ENCODE measurements at places on chromosomes 1 and 21.

GRCh38 chr1:156949127-156949526 is 28.7 kb downstream of the LRRC71 start:
- no peak for DNase-seq

GRCh38 chr1:81312272-81312754 is 488.4 kb upstream of the ADGRL2 start:
- DNase-seq = no peak

- DNase-seq = no peak
Observed at GRCh38 chr21:39005502-39005787, 177.8 kb downstream of the PSMG1 start.

GRCh38 chr1:163471779-163472650 is 150.3 kb downstream of the NUF2 start:
- no peak for DNase-seq

DNA sequence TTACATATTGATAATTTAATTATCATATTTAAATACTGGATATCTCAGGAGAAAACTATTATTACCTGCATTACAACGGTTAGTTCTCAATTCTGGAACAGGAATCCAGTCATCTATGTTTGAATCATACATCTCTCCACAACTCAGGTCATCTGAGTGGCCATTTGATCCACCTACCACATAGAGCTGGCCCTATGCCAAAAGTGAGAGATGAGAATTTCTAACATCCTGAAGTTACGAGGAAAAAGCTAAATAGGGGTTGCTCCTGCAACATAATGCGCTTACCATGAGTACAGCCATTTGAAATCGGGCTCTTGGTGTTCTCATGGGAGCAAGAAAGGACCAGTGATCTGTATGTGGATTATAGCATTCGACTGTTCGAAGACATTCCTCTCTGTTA is 16.9 kb downstream of the IVNS1ABP start:
- no peak for DNase-seq

- DNase-seq = no peak
Observed at GRCh38 chr21:17128132-17128531, 384.7 kb upstream of the CXADR start.

DNA sequence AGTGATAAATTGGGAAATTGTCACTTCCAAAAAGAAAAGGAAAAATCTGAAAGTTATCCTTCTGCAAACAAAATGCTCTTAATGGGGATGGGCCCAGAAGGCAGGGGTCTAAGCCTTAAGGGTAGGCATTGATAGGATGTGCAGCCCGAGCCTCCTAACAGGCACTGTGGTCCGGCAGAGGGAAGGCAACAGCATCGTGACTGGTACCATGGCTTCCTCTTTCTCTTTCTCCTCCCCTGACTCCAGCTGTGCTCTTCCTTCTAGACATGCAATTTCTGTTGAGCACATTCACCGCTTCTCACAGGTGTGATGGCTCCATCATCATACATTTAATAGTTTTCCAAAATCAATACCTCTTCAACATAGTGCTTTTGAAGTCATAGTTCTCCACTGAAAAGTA is 91.5 kb downstream of the SELENOF start:
- DNase-seq = no peak

GRCh38 chr1:200535605-200536004 is 84.9 kb downstream of the KIF14 start:
- DNase-seq = peak; percentile 16

- DNase-seq = no peak
Observed at GRCh38 chr1:67754526-67754920, 69.5 kb downstream of the GADD45A start.

- peak; percentile 22 for DNase-seq
Observed at GRCh38 chr21:27772816-27773215, 805.9 kb upstream of the ADAMTS5 start.

GRCh38 chr1:34879230-34879629 is 19.7 kb upstream of the SMIM12 start:
- DNase-seq = no peak

DNA sequence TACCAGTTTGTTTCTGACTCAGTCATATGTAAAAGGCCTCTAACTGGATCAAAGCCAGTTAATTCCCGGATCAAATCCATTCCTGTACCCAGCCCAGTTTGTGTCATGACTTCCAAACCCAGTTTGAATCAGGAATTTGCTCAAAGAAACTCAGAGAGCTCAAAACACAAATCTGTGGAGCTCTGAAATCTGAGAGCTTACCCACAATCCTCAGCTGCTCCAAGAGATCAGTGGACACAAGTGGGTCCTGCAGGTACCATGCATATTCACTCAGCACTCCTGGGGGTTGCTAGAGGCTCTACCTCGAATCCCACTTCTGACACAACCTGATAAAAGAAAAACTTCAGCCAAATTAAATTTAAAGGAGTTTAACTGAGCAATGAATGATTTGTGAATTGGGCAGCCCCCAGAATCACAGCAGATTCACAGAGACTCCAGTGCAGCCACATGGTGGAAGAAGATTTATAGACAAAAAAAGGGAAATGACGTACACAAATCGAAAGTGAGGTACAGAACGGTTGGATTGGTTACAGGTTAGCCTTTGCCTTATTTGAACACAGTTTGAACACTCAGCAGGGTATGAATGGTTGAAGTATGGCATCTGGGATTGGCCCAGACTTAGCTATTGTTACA is 11.9 kb upstream of the MRPL55 start:
- DNase-seq = no peak

GRCh38 chr1:210089855-210090254 is 142.7 kb upstream of the SERTAD4 start:
- no peak for DNase-seq

DNA sequence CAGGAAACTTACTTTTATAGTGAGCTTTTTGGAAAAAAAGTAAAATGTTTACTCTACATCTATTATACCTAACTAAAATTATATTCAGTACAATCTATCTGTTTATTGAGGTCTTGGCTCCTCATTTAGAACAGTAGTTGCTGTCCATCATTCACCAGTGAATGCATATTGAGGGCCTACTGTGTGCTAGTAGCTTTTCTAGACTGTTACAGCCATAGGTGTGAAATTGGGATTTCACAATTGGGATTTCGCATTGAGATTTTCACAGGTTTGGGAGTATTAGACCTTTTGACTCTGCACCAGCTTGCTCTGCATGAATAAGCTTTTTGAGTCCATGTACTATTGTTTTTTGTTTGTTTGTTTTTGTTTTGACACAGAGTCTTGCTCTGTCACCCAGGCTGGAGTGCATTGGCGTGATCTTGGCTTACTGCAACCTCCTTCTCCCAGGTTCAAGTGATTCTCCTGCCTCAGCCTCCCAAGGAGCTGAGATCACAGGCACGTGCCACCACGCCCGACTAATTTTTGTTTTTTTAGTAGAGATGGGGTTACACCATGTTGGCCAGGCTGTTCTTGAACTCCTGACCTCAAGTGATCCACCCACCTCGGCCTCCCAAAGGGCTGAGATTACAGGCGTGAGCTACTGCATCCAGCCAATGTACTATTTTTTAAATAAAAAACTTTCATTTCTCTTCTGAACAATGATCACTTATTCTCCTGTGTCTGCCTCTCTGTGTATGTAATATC is 47.2 kb upstream of the ERRFI1 start:
- no peak for DNase-seq

DNA sequence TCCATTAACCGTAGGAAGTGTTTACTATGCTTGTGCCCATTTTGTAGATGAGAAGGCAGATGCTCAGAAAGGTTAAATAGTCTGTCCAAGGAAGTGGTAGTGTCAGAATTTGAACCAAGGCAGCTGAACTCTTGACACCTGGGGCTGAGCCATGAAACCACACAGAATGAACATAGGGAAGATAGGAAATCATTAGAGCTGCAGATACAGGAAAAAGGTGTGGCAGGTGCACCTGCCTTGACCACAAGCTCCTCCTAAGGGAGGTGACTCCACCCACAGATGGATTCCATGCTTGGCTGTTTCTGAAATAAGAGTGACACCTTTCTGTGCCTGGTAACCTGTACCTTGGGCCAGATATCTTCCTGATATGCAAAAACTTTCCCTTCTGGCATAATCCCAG is 69.9 kb upstream of the IGSF21 start:
- no peak for DNase-seq

- DNase-seq = no peak
Observed at GRCh38 chr1:52531249-52531872, 21.5 kb downstream of the TUT4 start.

DNA sequence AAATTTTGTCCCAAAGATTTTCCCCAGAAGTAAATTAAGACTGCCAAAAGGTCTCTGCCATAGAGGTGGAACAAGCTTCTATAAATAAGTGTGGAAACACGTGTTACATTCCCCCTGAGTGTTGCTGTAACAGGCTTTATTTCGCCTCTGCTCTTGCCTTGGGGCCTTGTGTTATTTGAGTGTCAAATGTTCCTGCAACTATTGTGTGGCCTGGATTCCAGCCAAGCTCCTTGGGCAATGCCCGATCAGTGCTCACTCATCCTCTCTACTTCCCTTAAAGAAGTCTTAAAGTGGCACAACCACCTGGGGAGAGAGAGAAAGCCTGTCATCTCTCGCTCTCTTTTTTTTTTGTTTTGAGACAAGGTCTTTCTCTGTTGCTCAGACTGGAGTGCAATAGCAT is 156.7 kb downstream of the NR5A2 start:
- DNase-seq = peak; percentile 53

- no peak for DNase-seq
Observed at GRCh38 chr1:107378866-107379265, 238.0 kb downstream of the NTNG1 start.

DNA sequence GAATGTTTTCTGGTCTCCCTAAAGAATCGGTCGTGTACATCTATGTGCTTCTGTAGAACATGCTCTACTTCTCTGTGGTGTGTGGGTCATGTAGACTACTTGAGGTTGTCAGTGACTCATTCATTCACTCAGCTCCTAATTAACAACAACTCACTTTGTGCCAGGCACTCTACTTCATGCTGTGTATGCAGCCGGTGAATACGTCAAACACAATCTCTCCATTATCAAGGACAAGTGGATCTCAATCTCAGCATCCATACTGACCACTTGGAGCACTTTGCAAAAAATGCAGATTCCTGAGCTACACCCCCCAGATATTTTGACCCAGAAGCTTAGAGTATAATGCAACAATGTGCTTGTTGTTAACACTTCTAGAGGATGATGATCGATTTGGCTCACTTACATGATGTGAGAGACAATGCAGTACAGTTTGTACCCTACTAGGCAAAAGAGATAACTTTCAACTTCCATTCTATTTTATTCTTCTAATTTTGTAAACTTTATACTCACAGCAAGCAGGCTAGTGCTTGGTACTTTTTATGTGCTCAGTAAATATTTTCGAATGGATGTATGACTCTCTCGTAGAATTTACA is 508.6 kb upstream of the ADAMTS5 start:
- DNase-seq = no peak

DNA sequence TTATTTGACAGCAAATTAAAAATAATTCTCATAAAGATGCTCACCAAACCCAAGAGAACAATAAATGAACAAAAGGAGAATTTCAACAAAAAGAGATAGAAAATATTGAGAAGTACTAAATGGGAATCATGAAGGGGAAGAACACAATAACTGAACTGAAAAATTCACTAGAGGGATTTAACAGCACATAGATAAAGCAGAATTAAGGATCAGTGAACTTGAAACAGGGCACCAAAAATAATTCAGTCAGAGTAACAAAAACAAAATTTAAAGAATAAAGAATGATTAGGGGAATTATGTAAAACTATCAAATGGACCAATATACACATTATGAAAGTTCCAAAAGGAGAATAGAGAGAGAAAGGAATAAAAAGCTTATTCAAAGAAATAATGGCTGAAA is 7.8 kb downstream of the ADAM30 start:
- no peak for DNase-seq

- DNase-seq = peak; percentile 36
Observed at GRCh38 chr1:64856553-64856952, 109.8 kb downstream of the JAK1 start.

- DNase-seq = no peak
Observed at GRCh38 chr21:17858747-17859146, 39.6 kb upstream of the C21orf91 start.

DNA sequence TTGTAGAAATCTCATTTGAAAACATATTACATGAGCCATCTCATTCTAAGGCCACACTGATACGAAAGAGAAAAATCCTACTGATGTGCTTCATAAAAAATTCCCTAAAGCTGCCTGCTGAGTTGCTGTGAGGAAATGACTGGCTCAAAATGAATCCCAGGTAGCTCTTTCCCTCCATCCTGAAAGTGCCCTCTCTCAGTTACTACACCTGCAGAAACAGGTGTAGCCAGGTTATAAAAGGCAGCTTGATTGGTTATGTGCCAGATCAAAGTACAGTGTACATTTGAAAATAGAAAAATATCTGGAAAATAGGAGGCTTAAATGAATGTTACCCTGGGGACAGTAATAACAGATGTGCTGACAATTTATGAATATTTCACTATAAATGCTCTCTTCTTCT is 833.4 kb upstream of the ADGRL4 start:
- DNase-seq = no peak

DNA sequence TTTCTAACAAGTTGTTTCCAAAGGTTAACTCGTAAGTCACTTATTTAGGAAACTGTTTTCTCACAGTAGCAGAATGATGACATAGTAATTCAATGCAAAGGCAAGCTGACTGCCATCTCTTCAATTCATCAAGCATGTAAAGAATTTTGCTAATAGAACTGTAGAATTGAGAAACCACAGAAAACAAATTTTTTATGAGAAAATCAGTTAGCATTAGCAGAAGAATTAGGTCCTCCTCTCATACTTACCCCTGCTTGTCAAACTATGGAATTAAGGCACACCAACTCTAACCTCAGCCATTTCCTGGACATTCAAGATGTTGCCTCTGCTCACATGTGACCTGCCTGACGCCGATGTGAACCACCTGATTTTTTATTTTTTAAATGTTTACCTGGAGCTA is 115.2 kb downstream of the LRRC40 start:
- DNase-seq = peak; percentile 4

GRCh38 chr1:7743346-7743745 is 27.8 kb upstream of the VAMP3 start:
- DNase-seq = no peak

DNA sequence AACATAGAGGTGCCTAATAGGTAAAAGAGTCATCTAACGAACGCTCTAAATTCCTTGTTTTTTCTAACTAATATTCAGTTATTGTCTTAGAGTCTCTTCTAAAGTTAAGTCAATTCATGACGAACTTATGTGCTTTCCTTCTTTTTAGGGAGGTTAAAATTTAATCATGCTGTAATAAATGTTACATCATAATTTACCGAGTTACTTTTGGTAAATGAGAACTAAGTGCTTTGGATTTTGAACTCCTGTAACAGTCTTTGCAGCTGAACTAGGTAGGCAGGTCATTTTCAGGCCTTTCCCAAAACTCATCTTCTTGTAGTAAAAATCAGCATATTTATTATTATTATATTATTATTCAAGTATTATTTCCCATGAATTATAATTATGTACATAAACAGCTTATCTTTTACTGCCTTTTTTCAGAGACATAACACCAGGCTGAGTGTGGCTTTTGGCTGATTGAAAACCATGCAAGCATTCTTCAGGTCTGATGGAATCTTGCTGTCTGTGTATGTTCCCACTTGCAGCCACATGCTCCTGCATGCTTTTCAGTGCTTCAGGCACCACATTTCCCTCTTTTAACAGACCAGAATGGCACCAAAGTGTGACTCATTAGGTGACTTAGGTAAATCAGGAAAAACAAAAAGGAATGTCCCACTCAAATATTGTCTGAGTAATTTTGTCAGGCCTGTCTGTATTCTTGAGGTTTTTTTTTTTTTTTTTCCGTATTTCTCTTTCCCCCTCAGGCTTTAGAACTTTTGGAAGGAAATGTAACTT is 81.0 kb upstream of the CD55 start:
- DNase-seq = peak; percentile 56

GRCh38 chr1:228411121-228411520 is 4.5 kb upstream of the TRIM11 start:
- no peak for DNase-seq

GRCh38 chr1:239417221-239417620 is 30.9 kb downstream of the CHRM3 start:
- no peak for DNase-seq

Measured in fibroblast of villous mesenchyme (primary cell).